Glutamatergic neuron (in vitro differentiated cells): ENCODE measurements at places on chromosomes 3 and 15. TPM values are rescaled to one million over a fixed set of nuclear protein-coding genes. Genes with fewer than 3 reads are reported as not detected.

The GASK1A gene
- total RNA-seq: not detected

The CHST2 gene
- 51.7 TPM for total RNA-seq

The NDN gene
- total RNA-seq: 115 TPM

The IL16 gene
- total RNA-seq: 0.27 TPM

The SLC28A2 gene
- not detected for total RNA-seq

The SAXO2 gene
- 0.20 TPM for total RNA-seq

The TRPM1 gene
- not detected for total RNA-seq

The ZNF662 gene
- total RNA-seq: 16.3 TPM

The CEP152 gene
- 8.0 TPM for total RNA-seq

The PLSCR5 gene
- not detected for total RNA-seq

The ATP13A4 gene
- 0.93 TPM for total RNA-seq

The P2RY12 gene
- not detected for total RNA-seq

The PPIB gene
- 228 TPM for total RNA-seq

The EFCAB12 gene
- 0.61 TPM for total RNA-seq
